MCF 10A (cell line): ENCODE measurements at places on chromosomes 7 and 10.
A peak's percentile ranks its signal among the peaks of the same experiment; 100 is the strongest.

- no peak overlapping the region for H3K27ac ChIP-seq
- H3K4me3 ChIP-seq: no peak overlapping the region
- DNase-seq: no peak
- H3K4me1 ChIP-seq: peaks cover 8% of the 10 kb centered on the region
- H3K27me3 ChIP-seq: no peaks in the 10 kb centered on the region
Measured at GRCh38 chr10:86922553-86922961, 34.9 kb downstream of the MMRN2 start.

DNA sequence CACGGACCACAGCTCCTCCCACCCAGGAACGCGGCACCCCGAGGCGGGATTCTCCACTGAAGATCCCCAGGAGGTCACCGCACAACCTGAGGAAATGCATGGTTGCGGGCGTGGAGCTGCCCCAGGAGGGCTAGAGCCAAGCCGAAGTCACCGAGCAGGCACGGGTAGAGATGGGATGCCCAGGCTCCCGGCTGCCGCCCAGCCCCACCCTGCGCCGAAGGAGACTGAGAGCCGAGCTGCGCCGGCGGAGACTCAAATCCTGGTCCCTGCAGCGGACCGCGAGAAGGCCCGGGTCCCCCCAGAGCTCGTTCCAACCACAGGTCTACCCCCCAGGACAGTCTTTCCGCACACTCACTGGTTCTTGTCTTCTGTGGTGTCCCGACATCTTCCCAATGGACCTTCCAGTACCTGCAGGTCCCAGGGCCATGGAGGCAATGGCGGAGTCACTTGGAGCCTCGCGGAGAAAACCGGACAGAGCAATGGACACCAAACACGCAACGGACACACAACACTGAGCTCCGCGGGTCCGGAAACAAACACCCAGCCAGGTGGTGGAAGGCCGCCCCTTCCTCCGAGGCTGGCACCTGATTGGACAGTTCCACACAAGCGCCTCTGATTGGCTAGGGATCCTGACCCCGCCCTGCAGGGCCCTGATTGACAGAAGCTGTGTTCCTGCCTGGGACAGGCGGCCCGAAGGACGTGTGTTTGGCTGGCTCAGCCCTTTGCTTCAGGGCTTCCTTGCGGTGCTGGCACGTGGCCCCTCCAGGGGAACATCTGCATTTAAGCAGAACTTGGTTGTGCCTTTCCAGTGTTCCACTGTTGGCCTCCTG, 331.9 kb upstream of the NUPR2 start:
- no peaks in the 10 kb centered on the region for H3K27me3 ChIP-seq
- no peak overlapping the region for H3K27ac ChIP-seq
- no peak overlapping the region for H3K4me3 ChIP-seq
- no peaks in the 10 kb centered on the region for H3K36me3 ChIP-seq
- no peak for DNase-seq
- H3K4me1 ChIP-seq: no peaks in the 10 kb centered on the region

GRCh38 chr10:43375401-43376020, 4.1 kb downstream of the FXYD4 start:
- H3K4me3 ChIP-seq: no peak overlapping the region
- no peak for DNase-seq
- H3K27me3 ChIP-seq: no peaks in the 10 kb centered on the region

- no peak overlapping the region for H3K4me3 ChIP-seq
- peak overlapping the region; percentile 33 for H3K27ac ChIP-seq
- peaks cover 30% of the 10 kb centered on the region for H3K4me1 ChIP-seq
- H3K36me3 ChIP-seq: no peaks in the 10 kb centered on the region
- no peaks in the 10 kb centered on the region for H3K27me3 ChIP-seq
Measured at GRCh38 chr7:36748017-36748487, 23.8 kb upstream of the AOAH start.

- H3K4me1 ChIP-seq: no peaks in the 10 kb centered on the region
- H3K4me3 ChIP-seq: no peak overlapping the region
- no peak for DNase-seq
- H3K27me3 ChIP-seq: no peaks in the 10 kb centered on the region
Measured at GRCh38 chr10:2011106-2011716, 273.9 kb upstream of the ADARB2 start.

DNA sequence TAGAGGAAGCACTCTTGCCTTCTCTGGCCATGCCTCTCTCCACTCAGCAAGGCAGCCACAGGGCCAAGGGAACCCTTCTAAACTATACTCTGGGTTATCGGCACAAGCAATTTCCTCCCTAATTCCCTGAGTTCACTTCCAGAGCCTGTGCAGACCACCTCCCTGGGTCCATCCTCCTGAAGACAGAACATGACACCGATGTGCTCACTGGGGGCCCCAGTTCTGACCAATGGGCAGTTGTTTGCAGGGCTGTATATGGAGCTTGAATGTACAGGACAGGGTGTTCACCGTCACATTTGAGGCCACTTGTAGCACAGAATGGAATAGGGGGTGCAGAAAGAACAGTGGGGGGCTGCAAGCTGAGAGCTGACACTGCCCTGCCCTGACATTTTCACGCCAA, 77.7 kb downstream of the TFEC start:
- no peak overlapping the region for H3K4me3 ChIP-seq
- no peak overlapping the region for H3K27ac ChIP-seq
- no peaks in the 10 kb centered on the region for H3K4me1 ChIP-seq
- no peak for DNase-seq
- no peaks in the 10 kb centered on the region for H3K36me3 ChIP-seq
